ENCODE measurements at places on chromosomes 12 and 14.

- no peak for DNase-seq
Observed at GRCh38 chr12:132946246-132946820, 9.8 kb downstream of the ZNF605 start.

GRCh38 chr12:75437564-75437963, 43.0 kb upstream of the GLIPR1 start:
- no peak for DNase-seq

DNA sequence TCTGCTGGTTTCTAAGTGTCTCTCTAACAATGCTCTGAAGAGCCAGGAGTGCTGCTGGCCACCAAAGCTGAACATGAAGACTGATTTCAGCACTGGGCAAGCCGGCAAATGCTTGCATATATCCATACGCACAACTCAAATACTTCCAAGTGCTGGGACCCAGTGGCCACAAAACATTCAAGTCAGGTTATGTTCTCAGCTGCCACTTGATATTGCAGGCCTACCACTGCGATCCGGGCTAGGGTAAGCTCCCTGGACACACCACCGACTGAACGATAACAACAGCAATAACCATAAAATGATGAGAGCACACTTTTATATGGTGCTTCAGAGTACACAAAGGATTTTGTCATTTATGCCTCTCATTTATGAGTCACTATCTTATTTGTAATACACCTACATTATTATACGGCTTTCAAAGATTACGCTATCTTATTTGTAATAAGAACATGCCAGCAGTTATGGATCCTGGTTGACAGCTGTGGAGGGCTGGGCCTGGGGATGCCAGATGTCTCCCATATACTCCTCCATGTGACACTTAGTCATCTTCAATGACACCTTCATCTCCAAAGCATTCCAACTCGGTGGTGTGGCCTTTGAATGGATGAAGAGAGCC, 35.5 kb downstream of the CRACR2A start:
- no peak for DNase-seq

GRCh38 chr12:52636189-52636588, 15.8 kb downstream of the KRT2 start:
- DNase-seq: no peak

GRCh38 chr12:11829764-11830194, 180.3 kb downstream of the ETV6 start:
- DNase-seq: no peak

DNA sequence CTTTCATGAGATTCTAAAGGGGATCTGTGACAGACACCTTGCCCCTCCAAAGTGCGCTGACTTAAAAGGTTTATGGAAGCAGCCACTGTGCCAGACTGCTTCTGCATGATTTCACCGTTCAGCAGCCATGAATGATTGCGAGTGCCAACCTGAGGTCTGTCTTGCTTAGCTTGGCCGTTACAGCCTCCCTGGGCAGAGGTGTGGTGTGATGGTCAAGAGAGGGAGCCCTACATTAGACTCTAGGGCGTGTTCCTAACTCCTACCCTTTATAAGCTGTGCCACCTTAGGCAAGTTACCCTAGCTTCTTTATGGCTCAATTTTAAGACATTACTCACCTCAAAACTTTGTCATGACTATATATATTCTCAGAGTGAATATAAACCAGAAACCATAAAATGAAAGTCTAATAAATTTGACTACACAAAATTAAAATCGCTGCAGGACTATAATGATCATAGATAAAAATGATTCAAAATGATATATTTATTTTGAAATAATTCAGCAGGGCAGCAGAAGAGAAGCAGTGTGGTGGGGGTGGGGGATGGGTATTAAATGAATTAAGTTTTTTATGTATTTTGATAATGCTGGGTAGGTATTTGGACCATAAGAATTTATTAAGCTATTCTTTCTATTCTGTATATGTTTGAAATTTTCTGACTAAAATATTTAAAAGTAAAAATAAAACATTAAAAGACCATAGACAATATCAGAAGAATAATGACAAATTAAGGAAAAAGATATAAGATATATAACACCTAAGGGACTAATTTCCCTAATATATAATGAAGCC, 47.7 kb upstream of the MBIP start:
- DNase-seq: no peak

DNA sequence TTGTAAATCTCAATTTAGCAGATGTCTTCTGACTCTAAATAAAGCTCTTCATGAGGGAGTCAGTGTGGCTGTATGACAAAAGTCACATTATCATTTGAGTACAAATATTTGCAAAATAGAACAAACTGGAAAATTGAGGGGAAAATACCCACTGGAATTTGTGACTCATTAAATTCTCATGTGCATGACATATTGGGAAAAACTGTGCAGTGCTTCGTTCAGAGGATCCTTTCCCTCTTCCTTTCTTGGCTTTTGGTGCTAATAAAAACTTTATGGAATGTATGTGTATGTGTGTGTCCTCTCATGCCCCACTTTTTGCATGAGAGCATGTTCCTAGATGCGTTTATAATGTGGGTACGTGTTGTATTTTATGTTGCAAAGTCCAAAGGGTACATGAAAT, 267.8 kb downstream of the KTN1 start:
- no peak for DNase-seq

DNA sequence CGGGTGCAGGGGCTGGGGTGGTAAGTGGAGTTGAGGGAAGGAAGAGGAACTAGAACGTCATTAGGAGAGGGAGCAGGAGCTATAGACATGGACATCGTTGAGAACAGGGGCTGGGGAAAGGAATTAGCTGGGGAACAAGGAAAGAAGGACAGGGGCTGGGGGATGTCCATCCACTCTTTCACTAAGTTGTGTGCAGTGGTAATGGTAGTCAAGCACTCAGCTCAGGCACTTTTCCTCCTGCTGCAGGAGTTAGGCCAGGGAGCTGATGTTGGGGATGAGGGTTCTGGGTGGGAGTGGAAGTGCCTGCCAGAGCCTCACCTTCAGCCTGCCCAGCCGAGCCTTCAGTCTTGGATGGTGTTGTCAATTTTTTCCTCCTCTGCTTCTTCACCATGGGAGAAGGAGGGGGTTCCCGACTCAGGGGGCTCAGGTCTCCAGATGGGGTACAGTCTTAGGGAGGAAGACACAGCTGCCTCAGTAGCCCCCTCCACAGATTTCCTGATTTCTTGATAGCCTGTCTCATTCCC, 9.2 kb downstream of the AGAP2 start:
- DNase-seq: no peak

GRCh38 chr12:95733141-95733825, 57.3 kb downstream of the NTN4 start:
- no peak for DNase-seq

DNA sequence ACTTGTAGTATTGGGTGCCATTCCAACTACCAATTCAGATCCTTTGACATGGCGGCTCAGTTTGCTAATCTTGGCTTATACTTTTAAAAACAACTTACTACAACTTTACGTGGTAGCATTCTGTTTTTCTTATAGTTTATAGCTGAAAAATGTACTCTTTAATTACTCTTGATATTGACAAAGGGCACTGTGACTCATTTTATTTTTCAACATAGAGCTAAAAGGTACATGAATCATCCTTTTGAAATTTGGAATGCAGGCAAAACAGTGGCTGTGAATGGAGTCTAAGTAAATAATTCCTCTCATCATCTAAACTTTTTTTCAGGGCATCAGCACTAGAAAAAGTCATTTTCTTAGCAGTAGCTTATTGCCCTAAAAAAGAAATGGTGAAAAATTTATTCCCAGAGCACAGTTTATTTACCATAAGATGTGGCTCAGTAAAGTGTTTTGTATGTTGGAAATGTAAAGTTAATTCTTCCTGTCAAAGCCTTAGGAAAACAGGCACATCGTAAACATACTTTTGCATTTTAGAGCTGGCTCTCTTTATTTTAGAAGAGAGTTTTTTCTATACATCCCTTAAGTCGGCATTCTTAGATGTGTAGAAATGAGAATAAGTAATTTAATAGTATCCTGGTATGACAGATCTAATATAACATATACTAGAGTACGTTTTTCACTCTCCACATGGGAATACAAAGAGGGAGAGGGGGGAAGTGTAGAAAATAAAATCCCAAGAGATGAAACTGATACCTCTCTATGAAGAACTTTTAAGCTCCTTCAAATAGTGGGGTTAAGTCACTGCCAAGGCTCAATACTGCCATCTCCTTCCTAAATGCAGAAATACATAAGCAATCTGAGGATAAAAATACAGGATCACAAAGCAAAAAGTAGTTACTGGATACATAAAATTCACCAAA, 55.2 kb downstream of the SLC25A21 start:
- DNase-seq: no peak

Measured in KG1 (cell line).